ENCODE measurements at places on chromosomes 4 and X. TPM values are rescaled to one million over a fixed set of nuclear protein-coding genes. Genes with fewer than 3 reads are reported as not detected.

RTL3 gene
- not detected for total RNA-seq

NPNT gene
- total RNA-seq, result not detected

NDNF gene
- not detected for total RNA-seq

WDR17 gene
- total RNA-seq, result 1.2 TPM

MID1 gene
- 0.36 TPM for total RNA-seq

FRG2 gene
- 0.10 TPM for total RNA-seq

ANXA10 gene
- total RNA-seq, result not detected

PNCK gene
- 0.36 TPM for total RNA-seq

GNRHR gene
- total RNA-seq, result not detected

DNA sequence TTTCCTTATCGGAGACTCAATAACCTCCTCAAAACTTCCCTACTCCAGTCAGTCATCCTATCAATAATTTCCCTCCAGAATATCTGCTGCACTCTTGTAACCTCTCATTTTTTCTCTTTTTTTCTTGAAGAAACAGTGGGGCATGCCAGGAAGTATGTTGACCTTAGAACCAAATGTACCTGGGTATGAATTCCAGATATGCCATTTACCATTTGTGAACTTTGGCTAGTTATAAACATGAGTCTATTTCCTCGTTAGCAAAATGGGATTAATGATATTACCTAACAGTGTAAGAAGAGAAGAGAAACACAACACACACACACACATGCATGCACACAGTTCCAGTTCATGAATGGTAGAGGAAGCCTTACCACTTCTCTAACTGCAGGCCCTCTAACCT, 578.2 kb downstream of the FAM133A start:
- DNase-seq, result no peak

DNA sequence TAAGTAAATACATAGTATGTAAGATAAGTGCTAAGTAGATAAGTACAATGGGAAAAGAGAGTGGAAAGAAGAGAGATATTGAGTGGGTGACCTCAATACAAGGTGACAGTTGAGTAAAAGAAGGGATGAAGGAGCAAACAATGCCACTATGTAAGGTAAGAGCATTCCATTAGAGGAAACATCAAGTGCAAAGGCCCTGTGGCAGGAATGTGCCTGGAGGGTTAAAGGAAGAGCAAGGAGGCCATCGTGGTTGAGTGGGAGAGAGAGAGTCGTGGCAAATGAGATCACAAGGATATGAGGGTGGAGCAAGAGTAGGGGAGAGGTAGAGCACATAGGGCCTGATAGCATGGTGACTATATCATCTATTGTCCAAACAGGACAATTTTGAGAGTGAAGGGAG, 13.4 kb downstream of the EDNRA start:
- DNase-seq, result no peak

GRCh38 chr4:103405415-103405814, 207.3 kb upstream of the CENPE start:
- no peak for DNase-seq

DNA sequence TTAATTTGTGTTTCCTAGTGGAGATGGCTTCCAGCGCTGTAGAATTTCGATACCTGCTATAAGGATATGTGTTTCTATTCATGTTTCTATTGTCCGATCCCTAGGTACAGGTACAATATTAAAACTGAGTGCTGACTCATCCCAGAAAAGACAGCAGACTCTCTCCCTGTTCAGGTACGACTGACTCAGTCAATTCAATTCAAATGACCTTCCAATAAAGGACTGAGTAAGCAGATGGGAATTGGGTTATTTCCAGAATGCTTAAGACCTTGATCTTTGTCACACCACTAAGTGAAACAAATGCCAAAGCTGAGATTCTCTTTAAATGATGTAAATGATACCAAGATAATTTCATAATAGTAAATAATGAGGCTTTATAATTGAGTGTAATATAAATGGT, 1596.9 kb downstream of the RPA4 start:
- DNase-seq, result no peak

GRCh38 chr4:168782439-168782838, 227.6 kb downstream of the CBR4 start:
- no peak for DNase-seq

DNA sequence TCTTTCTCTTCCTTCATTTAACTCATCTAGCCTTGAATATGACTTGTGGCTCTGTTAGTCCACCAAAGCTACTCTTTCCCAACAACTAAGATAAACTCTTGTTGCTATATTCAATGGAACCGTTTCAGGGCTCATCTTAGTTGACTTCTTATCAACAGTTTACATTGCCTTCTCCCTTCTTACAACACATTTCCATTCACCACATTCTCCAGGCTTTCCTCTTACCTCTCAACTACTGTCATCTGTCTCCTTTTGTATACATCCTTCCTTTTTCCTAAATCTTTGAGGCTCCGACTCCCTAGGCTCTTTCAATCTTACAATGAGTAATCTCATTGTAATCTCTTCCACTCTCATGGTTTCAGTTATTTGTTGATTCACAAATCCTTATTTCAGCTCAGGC, 58.5 kb downstream of the NCAPG start:
- no peak for DNase-seq

- no peak for DNase-seq
Measured at GRCh38 chr4:38788317-38788716, 5.5 kb upstream of the TLR10 start.

DNA sequence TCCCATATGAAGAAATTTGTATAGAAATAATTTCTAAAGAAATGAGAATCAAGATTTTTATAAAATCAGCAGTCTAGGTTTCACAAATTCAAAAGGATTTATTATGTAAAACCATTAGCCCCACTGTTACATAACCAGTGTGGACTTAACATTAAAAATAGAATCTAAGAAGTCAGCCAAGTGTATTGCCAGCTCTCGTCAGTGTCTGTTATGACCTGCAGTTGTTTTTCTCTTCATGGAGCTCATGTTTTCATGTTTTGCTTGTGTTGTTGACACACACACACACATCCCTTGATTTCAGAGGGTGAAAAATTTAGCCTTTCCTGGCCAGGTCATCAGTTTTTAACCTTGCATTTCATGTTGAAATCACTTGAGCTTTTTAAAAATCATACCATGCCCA, 39.5 kb downstream of the USP38 start:
- no peak for DNase-seq

DNA sequence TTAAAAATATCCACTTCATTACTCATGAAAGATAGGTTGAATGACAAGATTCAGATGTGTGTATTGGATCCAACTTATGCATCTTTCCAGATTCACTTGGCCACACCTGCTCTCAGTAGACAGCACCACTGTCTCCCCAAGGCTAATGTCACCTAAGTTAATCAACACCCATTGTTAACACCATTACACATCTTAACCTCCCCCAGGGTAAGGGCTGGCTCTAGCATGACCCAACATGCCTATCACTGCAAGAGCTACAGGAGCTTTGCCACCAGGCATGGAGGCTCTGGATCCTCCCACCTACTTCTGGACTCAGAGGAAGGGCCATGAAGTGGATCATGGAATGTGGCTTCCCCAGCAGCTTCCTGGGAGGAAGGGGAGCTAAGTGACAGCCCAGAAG, 32.8 kb upstream of the LSM6 start:
- DNase-seq, result no peak

- no peak for DNase-seq
Measured at GRCh38 chrX:124433186-124433585, 86.8 kb downstream of the SH2D1A start.

DNA sequence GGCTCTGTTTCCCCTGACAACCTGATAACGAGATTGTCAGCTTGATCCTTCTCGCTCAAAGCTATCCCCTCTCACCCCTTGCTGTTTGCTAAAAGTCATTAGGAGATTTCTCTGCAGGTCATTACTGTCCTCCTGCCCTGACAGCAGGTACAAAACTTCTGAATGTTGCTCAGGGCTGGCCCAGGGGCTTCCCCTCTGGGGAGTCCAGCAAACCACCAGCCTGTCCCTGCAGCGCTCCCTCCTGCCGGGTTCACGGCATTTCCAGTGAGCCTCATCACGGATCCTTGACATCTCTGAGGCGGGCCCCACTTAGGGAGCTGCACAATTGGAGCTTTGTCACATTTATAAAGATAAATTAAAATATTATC, 5.2 kb upstream of the SORCS2 start:
- no peak for DNase-seq

GRCh38 chr4:993111-994029, at the start of gene SLC26A1:
SLC26A1 (minus strand) TSS chr4:993404; CDS start chr4:991703, 1,701 bp downstream.
- no peak for DNase-seq

- peak; percentile 76 for DNase-seq
Measured at GRCh38 chrX:13087322-13088155, 43.1 kb upstream of the FAM9C start.

DNA sequence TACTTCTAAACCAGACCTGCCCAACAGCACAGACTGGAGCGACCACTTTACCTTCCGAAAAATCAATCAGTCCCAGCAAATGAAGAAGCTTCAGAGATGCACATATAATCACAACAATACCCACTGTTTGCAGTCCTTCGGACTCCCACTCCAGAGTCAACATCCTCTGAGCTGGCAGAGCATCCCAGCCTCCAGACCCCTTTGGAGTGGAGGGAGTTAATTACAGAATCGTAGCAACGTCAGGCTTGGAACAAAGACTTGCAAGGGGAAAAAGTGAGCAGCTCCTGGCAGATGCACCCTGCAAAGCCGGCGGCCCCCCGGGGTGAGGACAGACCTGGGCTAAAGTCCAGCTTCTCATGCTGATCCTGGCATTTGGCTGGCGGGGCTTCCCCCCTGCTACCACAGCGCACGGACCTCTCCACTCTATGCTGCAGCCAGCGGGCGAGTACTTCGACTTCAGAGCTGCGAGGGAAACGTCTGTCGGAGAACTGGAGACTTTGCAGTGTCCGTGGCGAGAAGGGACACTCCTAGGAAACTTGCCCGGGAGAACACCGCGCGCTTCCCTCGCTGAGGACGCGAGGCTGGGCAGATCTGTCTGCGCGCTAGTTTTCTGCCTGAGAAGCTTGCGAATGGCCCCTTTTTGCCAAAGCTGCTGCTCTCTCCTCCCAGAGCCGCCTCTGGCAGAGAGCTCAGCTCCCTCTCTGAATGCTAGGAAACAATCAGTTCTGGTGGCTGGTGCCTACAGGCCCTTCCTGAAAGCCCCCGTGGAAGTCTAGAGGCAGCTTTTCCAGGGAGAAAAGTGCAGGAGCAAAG, 283.7 kb downstream of the PACRGL start:
- DNase-seq, result no peak

GRCh38 chr4:27088491-27088890, 227.8 kb downstream of the STIM2 start:
- DNase-seq, result no peak

DNA sequence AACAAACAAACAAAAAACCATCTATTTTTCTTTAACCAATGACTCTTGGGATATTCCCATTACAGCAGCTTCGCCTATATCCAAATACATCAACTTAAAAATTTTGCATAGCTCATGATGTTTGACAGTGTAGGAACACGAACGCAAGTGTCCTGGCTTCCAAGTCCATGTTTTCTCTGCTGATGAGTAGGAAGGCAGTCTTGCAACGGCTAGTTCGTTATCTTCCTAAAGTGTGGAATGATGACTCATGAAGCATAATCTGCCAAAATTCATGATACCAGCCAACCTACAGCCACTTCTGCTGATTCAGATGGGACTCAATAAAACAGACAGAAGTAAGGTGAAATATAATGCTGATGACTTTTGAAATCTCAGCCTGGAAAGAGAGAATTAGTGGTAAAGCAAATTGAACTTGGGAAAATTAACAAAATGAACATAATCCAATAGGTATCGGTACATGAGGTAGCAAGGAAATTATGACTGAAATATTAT, 6.4 kb upstream of the SEPTIN11 start:
- no peak for DNase-seq

DNA sequence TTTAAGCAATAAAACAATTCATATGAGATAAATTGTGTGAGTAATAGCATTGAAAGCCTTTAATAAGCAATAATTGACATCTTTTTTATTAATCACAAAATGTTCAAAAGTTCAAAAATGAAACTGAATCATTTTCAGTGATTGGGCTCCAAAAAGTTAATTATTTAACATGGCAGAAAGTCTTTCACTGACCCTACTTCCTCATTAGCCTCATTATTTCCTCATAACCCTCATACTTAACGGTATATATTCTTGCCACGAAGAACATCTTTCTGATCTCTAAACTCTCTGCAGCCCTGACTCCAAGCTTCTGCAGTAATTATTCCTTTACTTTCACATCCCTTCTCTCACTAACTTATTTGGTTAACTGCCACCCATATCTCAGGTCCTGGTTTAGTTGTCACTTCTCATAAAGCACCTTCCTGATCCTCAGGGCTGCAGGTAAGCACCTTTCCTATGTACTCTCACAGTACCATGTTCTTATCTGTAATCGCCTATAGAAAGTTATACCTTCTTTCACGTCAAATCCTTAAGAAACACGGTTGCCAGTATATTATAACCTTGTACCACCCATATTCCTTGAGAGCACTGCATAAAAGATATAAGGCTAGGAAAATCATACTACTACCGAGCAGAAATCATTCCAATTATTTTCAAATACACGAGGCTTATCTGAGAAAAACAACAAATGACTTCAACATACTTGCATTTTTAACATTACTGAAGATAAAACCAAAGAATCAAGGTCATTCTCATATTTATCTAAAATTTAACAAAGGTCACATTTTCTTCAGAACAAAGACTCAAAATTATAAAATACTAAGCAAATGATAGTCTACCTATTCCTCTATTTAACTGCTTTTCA, 72.2 kb downstream of the PPP3CA start:
- DNase-seq, result no peak

GRCh38 chr4:6332042-6332668, 62.5 kb downstream of the WFS1 start:
- peak; percentile 39 for DNase-seq

DNA sequence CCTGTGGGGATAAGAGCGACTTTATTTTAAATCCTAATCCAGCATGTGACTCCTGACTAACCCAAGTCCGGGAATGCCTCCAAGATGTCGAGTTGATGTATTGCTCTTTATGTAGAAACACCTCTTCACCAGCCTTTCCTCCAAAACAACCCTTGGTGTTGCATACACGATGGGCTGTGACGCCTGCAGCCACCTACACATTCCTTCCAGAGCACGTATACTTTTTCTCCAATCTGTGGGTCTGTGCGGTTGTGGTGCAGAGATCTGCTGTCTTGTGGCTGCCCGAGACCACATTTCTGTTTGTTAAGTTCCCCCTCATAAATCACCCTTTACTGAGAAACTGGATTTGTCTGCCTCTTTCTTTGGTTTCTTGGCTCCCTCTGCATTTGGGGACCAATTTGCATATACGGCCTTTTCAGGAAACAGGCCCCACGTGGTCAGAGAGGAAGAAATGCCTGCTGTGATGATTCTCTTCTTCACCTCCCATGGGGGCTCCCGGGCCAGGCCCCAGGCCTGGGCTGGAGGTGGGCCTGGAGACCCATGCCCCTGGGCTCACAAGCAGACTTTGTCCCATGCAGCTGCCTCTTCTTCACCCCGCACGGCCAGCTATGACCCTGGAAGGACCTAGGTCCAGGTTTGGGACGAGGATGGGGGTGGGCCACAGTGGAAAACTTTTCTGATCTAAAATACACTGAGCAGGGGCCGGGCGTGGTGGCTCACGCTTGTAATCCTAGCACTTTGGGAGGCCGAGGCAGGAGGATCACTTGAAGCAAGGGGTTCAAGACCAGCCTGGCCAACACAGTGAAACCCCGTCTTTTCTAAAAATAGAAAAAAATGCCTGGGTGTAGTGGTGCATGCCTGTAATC, 21.4 kb upstream of the AFAP1 start:
- peak; percentile 93 for DNase-seq

- DNase-seq, result no peak
Measured at GRCh38 chrX:13574600-13574999, 5.2 kb downstream of the EGFL6 start.

GRCh38 chrX:2188330-2188792, 312.4 kb downstream of the DHRSX start:
- no peak for DNase-seq

Data from activated CD4-positive, alpha-beta memory T cell treated with anti-CD3 and anti-CD28 coated beads for 36 hours (primary cell).